AG10803 (cell line): ENCODE measurements at places on chromosomes 6 and 20.

GRCh38 chr6:125888989-125889656 lies 67.4 kb upstream of the HINT3 start:
- peak; percentile 12 for DNase-seq

DNA sequence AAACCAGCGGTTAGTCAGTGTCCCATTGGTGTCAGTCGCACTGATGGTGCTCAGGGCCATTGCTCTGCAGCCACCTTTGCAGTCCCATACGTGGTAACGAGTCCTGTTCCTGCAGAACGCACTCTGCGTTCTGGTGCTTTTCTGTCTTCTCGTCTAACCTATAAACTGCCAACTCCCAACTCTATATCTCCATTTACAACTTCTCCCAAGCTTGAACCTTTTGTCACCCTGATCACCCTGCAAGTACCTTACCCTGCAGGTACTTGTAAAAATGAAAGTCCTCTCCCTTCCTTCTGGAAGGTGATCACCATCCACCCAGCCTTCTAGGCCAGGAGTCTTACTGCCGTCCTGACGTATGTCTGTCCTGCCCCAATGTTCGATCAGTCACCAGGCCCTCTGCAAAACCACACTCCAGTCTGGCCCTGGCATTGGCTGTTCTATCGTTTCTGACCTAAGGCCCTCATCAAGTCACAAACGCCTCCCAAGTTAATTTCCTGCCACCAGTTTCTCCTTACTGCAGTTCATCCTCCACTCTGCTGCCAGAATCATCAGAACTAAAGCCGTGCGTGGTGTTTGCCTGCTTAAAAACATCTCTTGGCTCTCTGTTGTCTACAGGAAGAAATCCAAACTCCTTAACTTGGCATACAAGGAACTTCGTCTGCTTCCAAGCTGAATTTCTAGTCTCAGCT lies 7.9 kb downstream of the RREB1 start:
- peak; percentile 55 for DNase-seq

- DNase-seq: peak; percentile 67
Measured at GRCh38 chr6:99522531-99522930, 7.3 kb upstream of the USP45 start.

- DNase-seq: peak; percentile 26
Measured at GRCh38 chr6:71228461-71229041, 60.1 kb upstream of the OGFRL1 start.

DNA sequence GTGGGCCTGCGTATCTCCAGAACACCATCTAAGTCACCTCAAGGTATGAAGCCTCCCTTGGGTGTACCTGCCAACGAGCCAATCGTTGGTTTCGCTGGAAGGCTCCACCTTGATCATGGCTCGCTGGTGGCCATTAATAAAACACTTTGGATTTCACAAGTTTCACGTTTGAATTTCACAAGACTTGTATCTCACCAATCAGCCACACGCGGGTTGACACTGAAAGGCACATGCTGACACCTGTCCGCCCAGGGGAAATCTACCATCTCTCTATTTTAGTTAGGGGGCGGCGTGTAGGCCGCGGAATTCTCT lies 586 bp upstream of the HMGA1 start:
- DNase-seq: no peak

- DNase-seq: no peak
Measured at GRCh38 chr20:32437391-32438074, 79.4 kb downstream of the ASXL1 start.

DNA sequence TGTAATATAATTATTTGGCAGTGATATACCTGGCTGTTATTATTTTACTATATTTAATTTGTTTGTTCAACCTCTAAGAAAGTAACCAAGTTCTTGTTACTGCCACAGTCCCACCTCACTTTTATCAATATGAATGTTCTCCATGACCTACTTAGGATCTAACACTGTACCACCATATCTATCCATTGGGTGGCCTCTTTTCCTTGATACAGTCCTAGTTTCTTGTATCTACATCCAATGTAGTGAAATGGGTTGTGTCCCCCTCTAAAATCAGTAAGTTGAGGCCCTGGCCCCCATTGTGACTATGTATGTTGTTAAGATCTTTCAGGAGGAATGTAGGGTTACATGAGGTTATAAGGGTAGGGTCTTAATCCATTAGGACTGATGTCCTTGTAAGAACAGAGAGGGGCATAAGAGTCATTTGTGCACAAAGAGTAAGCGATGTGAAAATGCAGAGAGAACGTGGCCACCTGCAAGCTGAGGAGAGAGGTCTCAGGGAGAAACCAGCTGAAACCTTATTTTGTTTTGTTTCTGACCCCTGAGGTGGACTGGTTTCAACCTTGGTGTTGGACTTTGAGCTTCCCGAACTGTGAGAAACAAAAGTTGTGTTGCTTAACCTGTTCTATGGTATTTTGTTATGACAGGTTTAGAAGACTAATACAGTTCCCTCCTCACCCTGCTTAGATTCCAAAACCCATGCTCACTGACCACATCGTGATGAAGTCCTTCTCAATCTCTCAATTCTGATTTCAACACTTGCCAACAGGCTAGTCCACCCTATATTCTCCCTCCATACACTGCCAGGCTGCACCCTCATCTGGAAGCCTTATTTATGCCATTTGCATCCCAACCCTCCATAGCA lies 387.3 kb upstream of the EPHA7 start:
- no peak for DNase-seq

DNA sequence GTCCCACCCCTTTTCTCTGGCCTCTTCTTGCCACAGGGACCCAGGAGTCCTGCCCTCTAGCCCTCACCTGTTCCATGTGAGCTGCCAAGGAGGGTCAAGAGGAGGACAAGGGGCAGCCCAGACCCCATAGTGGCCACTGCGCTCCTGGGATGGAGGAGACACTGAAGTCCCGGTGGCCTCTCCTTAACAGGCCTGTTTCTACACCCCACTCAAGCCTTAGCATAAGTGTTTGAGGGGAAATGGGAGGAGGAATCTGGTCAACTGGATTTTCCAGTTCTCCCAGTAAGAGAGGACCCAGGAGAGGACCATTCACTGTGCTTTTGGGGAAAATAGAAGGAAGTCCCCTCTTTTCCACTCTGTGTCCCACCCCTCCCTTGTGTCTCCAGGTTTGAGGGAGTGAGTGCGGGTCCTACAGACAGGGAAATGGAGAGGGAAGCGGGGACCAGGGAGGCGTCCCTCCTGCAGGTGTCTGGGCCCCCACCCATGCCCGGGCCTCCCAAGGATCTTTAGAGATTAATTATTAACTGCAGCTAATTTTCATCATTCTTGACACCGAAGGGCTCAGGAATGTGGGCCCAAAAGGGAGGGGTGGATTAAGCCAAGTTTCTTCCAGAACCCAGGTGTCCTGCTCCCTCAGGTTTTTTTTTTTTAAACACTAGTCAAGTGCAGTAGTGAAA lies at the start of gene SFTA2:
Gene SFTA2 (minus strand): TSS at position 202 of the 677 bp plus-strand sequence. CDS start 74 bp downstream, at position 128.
- no peak for DNase-seq

DNA sequence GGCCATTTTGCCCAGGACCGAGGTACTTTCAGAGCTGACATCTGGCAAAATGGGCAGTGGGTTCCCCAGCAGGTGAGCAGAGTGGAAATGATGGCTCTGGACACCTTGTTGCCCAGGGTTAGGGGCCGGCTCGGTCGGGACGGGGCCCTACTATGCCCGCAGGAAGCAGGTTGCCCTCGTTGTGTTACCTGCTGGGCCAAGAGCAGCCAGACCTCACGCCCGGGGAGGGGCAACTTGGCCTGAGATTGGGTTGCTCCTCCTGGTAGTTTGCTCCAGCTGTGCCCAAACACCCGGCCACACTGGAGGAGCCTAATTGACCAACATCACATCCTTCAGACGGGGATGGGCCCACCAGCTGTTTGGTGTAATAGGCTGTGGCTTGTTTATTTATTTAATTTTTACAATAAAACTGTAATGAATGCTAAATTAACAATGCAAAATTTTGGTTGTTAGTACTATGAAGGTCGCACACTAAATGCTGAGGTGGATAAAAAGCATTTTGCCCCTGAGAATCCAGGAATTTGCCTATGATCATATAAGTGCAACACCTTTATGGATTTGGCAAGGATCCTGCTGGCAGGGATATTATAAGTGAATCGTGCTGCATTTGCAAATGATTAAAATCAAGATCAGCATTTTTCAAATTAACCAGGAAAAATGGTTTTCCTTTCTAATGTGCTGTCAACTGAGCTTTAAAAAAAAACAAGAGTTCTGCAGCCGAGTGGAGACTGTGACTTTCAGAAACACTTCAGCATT lies 26.6 kb upstream of the PCMTD2 start:
- no peak for DNase-seq

DNA sequence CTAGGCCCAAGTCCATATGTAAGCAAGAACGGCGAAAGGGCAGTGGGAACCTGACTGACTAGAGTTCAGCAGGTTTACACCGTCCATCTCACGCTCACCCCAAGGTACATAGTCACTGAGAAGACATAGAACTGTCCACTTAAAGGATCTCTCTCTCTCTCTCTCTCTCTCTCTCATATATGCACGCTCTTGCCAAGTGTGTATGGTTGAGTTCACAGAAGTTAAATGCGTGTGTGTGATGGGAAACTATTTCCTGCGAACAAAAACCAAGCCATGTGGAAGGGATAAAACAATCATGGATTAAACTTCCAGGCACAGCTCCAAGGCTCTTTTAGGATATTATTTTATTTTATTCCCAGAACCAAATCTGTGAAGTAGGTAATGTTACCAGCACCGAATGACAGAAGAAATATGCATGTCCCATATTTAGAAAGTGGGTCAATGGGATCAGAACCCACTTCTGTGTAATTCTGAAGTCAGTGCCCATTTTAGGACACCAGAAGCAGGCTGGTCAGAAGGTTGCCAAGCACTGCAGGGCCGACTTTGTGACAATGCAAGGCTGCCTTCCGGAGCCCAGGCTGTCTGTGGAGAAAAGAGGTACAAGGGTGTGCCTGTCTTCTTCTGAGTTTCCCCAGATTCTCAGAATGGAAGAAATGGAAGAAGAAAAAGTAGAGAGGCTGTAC lies 49.2 kb upstream of the MAP7 start:
- DNase-seq: peak; percentile 77

DNA sequence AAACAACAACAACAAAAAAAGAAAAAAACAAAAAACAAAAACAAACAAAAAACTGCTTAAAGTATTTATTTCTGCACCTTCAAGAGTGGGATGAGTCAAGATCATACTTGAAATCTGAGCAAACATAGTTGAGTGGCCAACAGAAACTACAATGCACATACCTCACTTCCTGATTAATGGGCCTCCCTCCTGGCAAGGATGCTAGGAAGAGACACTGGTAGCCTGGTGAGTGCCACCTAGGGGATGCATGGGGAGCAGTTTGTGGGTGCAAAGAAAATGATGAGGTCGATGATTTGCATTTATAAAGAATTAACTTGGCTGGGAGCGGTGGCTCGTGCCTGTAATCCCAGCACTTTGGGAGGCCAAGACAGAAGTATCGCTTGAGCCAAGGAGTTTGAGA lies 808.1 kb downstream of the MAFB start:
- peak; percentile 41 for DNase-seq
